ENCODE measurements at places on chromosomes 6 and 20.
A peak's percentile ranks its signal among the peaks of the same experiment; 100 is the strongest.

GRCh38 chr6:3873051-3873450 lies 23.9 kb downstream of the FAM50B start:
- no peak for DNase-seq

- DNase-seq: no peak
Measured at GRCh38 chr20:38128691-38129090, 36.4 kb downstream of the TGM2 start.

- no peak for DNase-seq
Measured at GRCh38 chr6:154395316-154395715, 38.7 kb upstream of the IPCEF1 start.

DNA sequence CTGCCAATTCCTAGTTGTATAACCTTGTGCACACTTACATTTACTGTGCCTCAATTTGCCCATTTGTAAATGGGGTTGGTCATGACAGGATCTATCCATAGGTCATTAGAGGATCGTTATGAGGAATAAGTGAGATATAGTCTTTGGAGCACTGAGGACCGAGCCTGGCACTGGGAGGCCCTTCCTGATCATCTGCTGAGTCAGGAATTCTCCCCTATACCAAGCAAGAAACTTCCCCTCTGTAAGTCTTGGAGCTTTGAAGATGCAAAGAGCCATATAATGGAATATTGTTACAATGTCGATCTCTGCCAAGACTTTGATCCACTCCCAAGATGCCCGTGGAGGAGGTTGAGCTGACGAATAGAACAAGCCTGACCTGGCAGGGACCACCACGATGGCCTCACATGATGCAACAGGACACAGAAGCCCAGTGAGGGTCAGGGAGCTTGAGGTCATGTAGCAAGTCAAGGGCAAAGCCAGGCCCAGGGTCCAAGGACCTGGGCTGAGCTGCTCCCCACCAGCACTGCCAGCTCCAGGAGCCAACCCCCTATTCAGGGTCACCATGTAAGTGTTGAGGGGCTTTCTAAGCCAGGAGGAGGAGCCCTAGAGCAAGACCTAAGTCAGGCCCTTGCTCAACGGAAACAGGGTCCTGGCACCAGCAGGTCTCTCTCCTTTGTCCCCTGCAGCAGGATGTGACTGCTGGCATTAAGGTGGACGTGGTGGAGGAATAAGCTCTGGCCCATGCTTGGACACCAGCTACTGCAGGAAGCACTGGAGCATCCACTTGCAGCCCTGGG lies 16.7 kb downstream of the PDRG1 start:
- no peak for DNase-seq

DNA sequence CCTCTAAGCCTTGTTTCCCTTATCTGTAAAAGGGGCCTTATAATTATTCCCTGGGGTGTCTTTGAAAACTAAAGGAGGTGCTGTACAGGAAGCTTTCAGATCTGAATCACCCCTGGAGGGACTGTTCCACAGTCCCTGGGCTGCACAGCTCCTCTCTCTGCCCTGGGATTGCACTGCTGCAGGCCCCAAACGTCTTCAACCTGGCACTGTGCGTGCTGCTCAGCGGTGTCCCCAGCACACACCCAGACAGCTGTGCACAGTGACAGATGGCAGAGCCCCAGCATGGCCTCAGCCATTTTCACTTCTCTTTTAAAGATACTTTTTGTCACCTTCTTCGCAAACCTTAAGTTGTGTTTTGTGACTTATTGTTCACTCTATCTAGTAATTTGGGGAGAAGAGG lies 50.7 kb upstream of the INSM1 start:
- DNase-seq: no peak

DNA sequence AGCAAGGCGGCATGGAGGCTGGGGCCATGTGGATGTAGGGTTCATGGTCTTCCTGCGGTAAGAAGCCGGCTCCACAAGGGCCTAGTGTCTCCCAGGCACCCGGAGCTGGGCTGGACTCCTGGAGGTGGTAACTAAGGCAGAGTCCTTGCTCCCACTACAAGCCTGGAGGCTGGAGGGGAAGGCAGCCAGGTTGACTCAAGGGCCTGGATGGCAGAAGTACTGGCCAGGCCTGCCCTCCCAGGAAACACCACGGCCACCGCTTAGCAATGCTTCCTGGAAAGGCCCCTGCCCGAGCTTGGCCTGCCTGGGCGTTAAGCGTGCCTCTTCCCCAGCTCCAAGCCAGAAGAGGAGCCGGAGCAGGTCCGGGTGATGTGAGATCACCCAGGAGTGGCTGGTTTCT lies 182.0 kb downstream of the ZDHHC14 start:
- DNase-seq: no peak

- DNase-seq: no peak
Measured at GRCh38 chr20:32918296-32918695, 59.6 kb downstream of the EFCAB8 start.

DNA sequence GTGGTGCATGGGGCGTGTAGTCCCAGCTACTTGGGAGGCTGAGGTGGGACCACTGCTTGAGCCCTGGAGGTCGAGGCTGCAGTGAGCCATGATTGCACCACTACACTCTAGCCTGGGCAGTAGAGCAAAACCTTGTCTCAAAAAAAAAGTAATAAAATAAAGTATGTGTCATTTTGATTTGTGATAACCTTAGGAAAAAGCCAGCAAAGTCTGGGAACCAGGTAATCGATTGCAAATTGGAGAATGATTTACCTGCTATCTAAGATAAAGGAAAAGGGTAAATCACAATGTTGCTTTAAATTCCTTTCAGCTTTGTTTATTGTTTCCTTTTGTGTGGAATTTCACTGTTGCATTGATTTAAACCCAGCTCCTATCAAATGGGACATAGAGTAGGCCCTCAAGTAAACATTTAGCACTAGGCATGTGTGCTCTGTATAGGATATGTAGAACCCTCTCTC lies 59.0 kb downstream of the SGK1 start:
- DNase-seq: no peak

DNA sequence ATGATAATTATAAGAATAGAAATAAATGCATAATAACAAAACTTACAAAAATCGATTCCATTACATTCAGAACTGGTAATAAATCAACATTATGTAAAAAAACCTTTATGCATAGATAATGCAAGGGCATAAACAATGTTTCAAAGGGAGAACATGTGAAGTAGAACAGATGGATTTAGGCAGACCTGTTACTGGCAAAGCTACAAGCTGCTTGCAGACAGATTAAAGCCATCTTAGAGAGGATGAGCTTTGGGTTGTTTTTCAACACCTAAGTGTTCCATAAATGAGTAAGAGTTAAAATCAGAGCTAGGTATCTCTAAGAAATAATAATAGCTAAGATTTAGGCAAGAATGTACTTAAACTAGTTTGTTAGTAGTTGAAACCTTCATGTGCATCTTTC lies 37.2 kb downstream of the SNAP25 start:
- no peak for DNase-seq

GRCh38 chr6:30178837-30179236 lies 15.5 kb downstream of the TRIM15 start:
- DNase-seq: no peak

DNA sequence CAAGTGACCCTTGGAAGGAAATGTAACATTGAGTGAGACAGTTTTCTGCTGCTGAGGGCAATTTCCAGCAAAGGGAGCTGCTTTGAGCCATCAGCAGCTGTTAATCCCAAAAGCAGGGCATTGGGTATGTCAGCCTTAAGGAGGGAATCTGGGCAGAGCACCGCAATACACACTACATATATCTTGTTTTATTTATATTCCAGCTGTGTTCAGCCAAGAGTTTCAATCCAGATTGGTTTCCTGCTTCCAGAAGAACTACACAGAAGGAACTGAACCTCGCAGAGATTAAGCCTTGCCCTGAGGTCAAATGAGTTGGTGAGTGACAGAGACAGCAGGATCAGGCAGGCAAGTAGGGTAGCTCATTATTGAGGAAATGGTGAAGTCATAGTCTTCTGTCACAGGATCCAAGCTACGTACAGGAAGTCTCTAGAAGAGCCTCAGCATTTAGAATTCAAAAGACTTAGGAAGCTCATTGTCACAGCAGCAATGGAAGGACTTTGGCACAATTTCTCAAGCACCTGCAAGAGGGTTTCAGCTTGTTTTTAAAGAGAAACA lies 109.9 kb upstream of the HEY2 start:
- no peak for DNase-seq

DNA sequence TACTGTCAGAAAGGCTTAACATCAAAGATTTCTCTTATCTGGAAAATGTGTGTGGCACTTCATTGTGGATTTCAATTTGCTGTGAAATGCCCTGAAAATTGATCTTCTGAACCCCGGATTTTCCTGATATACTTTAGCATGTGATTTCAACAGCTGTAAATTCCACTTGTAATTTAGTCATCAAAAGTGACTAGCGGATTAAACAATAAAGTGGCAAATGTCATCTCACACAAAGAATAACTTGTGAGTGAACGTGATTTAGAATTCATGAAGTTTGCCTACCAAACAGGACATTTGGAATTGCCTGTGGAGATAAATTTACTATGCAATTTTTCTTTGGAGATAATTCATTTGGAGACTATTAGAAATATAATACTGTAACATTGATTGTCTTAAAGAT lies 601.6 kb downstream of the COL12A1 start:
- no peak for DNase-seq

DNA sequence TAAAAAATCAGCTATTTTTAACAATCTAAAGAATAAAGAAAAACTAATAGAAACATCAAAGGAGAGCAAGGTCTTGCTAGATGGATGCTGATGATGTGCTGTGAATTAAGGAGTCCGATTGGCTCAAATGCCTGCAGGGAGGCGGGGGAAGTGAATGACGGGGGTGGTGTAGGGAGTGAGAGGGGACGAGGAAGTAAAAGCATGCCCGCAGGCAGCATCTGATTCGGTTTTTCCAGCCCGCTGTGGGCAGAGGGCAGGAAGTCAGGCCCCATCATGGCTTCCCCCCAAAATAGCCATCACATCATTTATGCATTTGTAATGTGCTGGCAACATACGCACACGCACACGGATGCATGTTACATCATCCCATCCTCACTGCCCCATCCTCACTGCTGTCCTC lies 10.3 kb downstream of the RSPO4 start:
- DNase-seq: no peak

DNA sequence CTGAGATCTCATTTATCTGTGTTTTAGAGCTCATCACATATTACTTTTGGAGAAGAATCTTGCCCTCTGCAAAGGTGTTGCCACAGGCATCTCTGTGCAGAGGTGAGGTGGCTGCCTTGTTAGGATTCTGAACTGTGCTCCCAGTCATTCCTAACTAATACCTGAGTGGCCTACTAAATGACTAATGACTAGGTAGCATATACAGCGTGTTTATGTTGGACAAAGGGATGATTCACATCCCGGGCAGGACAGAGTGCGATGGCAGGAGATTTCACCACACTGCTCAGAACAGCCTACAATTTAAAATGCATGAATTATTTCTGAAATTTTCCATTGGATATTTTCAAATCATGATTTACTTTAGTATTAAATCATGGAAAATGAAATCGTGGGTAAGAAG lies 23.1 kb upstream of the CGA start:
- no peak for DNase-seq

DNA sequence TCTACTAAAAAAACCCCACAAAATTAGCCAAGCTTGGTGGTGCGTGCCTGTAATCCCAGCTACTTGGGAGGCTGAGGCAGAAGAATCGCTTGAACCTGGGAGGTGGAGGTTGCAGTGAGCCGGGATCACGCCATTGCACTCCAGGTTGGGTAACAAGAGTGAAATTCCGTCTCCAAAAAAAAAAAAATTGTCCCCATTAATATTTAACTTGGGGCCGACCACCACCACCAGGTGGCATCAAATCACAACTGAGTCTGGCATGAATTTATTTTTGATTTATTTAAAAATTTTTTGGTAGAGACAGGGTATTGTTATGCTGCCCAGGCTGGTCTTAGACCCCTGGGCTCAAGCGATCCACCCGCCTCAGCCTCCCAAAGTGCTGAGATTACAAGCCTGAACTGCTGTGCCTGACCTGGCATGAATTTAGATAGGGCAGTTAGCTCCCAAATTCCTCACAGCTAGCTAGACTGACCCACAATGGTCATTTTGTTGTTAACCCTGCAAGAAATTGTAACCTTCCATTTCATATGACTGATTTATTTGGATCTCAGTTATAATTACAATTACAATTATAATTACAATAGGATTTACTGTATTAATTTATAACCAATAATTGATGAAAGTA lies 17.1 kb upstream of the BEND3 start:
- DNase-seq: no peak

GRCh38 chr6:83615025-83615999 lies 93.6 kb downstream of the SNAP91 start:
- DNase-seq: no peak

- DNase-seq: peak; percentile 41
Measured at GRCh38 chr6:122381494-122382265, 17.8 kb upstream of the HSF2 start.

DNA sequence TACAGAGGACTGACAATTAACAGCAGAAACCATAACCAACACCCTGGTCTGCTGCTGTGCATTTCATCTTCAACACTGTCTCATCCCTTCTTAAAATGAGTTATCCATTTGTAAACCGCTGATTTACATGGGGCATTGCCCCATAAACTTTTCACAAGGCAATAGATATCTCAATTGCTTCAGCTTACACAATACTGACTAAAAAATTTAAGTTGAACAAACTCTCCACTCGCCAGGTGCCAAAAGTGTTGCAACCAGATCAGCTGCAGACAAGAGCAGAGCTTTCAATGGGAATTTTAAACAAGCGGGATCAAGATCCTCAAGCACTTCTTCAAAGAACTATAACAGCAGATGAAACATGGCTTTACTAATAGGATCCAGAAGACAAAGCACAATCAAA lies 183.0 kb downstream of the TASP1 start:
- DNase-seq: no peak

DNA sequence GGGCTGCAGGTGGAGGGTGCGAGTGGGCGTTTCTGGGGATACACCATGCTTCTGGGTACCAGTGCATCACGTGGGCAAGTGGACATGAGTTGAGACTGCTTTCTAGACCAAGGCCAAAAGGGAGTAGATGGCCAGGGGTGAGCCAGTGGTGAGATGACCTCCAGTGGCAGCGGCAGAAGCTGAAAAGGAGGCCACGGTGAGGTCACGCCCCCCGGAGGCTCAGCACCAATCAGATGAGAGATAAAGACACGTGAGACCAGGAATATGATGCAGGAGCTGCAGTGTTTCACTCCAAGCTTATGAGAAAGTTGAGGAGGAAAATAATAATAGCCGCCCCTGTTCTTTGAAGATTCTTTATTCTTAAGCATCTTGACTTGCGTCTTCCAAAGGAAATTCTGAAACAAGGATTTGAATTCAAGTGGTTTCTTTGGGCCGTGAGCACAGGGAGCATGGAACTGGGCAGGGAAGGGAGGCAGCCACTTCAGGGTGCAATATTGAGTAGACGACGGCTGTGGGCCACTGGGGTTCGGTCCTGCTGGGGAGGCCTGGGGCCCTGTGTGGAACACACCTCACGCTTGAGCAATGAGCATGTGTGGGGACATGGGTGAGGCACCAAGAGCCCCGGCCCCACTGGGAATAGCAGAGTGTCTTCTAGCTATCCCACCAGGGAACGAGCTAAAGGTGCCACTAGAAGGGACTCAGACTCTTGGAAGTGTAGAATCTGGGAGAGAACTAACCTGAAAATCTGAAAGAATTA lies 156.7 kb upstream of the LRFN2 start:
- DNase-seq: no peak

GRCh38 chr6:30542915-30543314 lies 13.4 kb downstream of the GNL1 start:
- DNase-seq: no peak

Data from activated CD8-positive, alpha-beta memory T cell treated with anti-CD3 and anti-CD28 coated beads for 1 hour (primary cell).